Stimulated activated CD4-positive, alpha-beta T cell treated with anti-CD3 and anti-CD28 coated beads, Interleukin-12 subunit alpha, Interleukin-12 subunit beta, amount 100 ng/mL, for 24 hours (primary cell): ENCODE measurements at places on chromosomes 4 and X.

DNA sequence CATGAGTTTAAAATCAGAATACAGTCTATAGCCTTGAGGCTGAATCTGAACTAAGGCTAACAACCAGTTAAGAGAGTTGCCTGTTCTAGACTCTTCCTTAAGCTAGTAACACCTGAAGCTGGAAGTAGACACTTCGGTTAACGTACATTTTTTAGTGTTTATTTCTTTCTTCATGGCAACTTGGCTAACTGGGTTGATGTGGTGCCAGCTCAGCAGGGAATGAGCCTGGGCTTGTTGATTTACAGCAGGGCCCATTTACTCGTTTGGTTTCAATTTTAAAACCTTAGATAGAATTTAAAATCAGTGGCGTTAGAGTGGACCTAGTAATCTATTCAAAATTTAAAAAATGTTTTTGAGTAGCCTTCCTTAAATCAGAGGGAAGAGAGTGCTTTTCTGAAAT, 137.6 kb upstream of the ESX1 start:
- DNase-seq: no peak

DNA sequence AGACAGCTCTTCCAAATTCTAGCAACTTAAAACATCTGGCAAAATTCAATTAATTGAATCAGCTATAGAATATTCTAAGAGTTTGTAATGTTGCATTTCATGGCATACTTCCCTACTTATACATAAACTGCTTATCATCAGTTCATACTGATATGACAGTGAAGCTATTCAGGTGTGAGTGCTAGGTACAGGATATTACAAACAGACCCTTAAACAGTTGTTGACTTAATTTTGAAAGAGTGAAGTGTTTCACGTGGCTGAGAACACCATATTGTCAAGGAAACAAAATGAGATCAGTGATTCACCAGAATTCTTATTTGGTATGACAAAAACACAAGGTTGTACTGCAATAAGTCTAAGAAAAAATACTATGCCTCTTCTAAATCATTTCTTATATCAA, 27.4 kb downstream of the CENPU start:
- DNase-seq: no peak

- no peak for DNase-seq
These were observed 11.5 kb downstream of the LIMCH1 start for GRCh38 chr4:41549478-41549877.

- DNase-seq: no peak
These were observed 361.8 kb downstream of the TEX13C start for GRCh38 chrX:125681507-125681906.

- DNase-seq: no peak
These were observed 187.9 kb downstream of the CHM start for GRCh38 chrX:85859426-85859825.

DNA sequence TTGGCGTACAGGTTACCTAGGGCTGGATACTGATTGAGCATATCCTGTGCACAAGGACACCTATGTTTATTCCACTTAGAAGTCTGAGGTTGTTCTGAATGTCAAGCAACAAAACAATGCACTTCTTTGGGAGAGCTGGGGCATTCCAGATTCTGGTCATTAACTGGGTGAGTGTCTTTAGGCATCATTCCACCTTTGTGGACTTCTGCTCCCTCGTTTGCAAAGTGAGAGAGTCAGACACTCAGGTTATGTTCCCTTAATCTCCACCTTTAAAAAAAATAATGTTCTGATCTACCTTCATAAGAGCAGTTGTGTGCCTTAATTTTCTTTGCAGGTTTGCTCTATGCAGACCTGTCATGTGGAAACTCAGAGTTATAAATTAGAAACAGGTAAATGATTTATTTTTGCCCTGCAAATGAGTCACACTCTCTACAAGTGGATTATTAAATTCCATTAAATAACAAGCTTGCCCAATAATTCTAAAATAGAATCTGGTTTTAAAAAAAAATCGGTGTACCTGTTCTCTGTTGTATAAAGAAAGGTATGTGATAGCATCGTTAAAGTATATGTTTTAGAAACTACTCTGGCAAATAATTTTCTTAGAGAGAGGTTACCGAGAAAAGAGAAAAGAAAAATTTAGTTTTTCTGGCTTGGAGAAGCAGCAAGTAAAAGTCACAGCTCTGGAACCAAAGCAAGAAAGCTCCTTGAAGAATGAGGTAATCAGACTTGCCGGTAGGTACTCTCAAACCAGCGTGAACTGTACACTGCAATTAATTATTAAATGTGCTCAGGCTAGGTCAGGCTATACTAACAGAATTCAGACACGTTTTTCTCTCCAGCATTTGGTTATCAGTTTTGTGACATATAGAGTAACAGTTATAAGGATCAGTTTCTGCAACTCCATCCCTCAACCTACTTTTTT, 93.2 kb downstream of the SORBS2 start:
- no peak for DNase-seq

- DNase-seq: no peak
These were observed 103.4 kb upstream of the LNX1 start for GRCh38 chr4:53694666-53695065.

DNA sequence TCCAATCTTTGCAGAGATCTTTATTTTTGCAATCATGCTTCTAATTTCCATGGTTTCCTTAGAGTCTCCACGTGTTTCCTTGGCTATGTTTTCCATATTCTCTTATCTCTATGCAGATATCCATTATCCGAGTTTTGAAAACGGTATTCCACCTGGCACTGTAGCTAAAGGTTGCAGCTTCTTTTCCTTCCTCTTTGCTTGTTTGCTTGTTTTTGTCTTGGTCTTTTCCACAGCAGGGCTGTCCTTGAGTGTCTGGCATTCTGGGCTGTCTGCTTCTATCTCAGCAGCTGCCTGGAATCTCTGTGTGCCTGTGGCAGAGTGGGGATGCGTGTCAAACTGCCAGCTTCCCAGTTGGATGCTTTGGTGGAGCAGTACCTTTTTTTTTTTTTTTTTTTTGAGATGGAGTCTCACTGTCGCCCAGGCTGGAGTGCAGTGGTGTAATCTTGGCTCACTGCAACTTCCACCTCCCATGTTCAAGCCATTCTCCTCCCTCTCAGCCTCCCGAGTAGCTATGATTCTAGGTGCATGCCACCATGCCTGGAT, 46.9 kb downstream of the WFS1 start:
- DNase-seq: no peak

DNA sequence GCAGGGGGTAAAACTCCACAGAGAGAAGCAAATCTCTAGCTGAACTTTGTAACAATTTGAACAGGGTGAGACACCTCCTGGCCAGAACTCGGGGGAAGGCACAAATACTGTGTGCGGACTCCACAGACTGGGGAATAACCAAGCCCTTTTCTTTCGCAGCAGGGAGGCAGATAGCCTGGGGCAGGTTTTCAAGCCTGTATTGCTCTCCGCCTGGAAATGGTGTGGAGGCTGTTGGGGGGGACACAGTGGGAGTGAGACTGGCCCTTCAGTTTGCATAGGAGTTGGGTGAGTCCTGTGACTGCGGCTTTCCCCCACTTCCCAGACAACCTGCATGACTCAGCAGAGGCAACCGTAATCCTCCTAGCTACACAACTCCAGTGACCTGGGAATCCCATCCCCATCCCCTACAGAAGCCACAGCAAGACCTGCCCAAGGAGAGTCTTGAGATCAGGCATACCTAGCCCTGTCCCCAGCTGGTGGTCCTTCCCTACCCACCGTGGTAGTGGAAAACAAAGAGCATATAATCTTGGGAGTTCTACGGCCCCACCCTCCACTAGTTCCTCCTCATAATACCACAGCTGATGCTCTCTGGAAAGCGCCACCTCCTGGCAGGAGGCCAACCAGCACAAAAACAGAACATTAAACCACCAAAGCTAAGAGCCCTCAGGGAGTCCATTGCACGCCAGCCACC, 12.9 kb upstream of the SMPX start:
- DNase-seq: no peak

GRCh38 chrX:107849747-107850421, 24.2 kb downstream of the MID2 start:
- DNase-seq: no peak

DNA sequence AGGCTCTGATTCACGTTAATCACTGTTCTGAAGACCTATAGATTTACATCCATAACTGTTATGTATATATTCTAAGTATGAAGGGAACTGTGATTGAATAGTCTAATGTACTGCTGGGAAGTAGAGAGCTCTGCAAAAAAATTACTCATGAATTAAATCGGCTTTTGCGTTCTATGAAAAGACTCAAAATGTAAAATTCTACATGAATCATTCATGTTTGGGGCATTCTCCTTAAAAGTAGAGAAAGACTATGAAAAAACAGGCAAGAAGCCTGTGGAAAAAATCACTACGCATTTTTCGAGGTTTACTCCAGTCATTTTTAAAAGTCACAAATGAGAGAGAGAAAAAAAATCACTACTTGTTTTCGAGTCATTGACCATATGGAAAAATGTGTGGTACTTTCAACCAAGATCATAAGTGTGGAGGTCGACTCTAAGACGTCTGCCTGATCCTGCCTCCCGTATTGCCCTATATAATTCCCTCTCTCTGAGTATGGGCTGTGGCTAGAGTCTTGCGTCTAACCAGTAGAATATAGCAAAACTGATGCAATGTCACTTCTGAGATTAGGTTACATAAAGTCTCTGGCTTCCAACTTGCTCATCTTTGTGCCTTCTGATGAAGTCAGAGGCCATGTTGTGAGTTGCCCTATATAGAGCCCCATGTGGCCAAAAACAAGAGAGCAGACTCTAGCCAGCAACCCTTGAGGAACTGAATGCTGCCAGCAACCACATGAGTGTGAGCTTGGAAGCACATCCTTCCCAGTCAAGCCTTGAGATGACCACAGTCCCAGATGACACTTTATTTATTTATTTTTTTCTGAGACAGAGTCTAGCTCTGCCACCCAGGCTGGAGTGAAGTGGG, 32.1 kb upstream of the VEGFD start:
- DNase-seq: no peak

GRCh38 chrX:40550066-40550465, 30.7 kb upstream of the ATP6AP2 start:
- no peak for DNase-seq

DNA sequence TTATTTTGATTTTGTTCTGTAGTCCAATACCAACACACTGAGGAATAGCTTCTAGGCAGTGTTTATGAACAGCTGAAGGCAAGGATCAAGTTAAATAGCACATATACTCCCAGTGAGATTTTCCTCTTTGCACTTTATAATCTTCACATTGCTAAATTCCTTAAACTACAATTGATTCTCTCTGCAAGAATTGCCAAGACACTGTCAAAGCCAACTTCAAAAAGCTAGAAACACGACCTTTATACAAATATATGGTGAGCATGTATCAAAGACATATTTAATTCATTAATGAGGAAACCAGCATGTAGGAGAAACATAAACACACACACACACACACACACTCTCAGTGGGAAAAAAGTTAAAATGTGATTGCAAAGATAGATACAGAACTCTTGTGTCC, 86.4 kb upstream of the FAM9C start:
- DNase-seq: no peak
